Activated CD8-positive, alpha-beta memory T cell treated with anti-CD3 and anti-CD28 coated beads for 48 hours (primary cell): ENCODE measurements at places on chromosomes 7 and 10.

DNA sequence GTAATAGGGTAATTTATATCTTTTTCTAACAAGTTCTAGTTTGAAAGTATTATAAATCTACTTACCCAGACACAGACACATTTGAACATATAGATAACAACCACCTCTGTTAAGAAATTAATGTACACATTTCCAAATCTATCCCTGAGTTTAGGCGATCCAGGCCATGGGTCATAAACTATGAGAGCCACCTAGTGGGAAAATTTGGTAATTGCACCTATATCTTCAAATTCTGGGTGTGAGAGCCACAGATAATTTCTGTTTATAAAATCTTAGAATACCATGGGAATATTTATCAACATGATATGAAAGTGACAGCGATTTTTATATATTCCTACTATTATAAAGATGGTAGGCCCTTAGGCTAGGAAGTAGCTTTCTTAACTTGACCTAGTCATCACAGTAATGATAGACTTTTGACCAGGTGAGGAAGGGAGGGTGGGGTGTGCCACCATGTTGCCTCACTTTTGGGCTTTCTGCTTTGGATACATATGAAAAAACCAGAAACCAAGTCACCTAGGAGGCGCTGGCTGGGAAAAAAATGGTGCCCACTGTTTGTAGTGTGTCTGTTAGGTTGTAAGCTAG is 8.0 kb upstream of the EPHA1 start:
- no peak for DNase-seq

GRCh38 chr7:98049034-98049433 is 57.6 kb upstream of the LMTK2 start:
- DNase-seq = no peak

- DNase-seq = no peak
Measured at GRCh38 chr10:132577350-132578003, 39.9 kb downstream of the INPP5A start.

DNA sequence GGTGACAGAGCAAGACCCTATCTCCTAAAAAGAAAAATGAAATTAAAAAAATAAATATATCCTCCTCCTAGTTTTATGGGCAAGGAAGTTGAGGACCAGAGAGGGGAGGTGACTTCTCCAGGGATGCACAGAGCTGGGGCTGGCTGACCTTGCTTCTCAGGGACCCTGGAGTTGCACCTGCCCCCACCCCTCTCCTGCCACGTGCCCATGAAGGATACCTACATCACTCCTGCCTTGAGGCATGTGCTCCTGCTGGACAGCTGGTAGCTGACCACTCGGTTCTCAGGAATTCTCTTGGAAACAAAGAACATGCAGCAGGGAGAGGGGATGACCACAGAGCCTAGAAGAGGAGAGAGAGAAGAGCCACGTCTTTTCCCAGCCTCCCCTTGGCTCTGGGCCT is 522 bp downstream of the CCL24 start:
- no peak for DNase-seq

DNA sequence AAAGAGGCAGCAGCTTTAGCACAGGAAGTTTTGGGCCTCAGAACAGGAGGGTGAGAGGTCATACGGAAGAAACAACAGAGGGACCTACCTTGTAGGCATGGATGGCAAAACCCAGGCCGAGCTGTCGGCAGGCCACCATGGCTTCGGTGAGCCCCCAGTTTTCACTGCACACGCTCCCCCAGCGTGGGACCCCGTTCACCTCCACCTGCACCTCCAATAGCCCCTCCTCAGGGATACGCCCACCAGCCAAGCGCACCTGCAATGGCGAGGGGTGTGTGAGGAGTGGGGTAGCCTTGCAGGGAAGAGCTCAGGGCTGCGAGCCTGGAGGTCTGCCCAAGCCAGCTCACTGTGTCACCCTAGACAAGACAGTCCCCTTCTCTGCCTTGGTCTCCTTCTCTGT is 11.3 kb downstream of the LOXL4 start:
- DNase-seq = no peak

DNA sequence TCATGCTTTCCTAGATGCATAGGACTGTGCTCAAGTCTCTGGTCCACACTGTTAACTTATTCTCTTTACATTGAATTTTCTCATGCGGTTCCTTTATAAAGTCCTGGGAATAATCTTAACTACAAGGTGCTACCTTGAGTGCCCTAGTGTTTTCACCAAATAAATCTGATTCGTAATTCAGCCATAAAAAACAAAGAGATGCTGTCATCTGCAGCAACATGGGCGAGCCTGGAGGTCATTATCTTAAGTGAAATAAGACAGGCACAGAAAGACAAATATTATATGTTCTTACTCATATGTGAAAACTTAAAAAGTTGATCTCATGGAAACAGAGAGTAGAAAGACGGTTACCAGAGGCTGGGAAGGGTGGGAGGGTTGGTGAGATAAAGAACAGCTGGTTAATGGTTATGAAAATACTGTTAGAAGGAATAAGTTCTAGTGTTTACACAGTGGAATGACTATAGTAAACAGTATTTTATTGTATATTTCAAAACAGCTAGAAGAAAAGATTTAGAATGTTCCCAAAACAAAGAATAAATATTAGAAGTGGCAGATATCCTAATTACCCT is 38.3 kb downstream of the NT5C3A start:
- DNase-seq = no peak

- no peak for DNase-seq
Measured at GRCh38 chr10:31034098-31034909, 2.6 kb upstream of the ZNF438 start.

DNA sequence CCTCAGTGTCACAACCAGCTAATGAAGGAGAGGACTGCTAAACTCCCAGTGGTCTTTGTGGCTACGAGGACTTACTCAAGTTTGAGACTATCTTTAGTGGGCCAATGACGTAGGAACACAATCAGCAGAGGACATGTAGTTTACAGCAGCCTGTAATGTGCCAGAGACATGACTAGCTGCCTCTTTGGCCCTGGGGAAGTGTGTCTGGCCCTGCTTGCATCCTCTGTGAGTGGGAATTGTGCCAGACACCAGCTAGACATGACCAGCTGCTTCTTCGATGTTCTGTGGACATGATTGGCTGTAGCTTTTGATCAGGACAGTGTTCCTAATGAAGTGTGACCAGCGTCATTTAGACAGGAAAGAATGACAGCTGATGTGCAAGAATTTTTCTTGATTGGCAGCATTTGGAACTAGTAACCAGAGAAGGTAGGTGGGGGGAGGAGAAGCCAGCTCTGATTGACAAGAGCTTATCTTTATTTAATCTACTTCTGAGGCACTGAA is 141.7 kb downstream of the AUTS2 start:
- no peak for DNase-seq

DNA sequence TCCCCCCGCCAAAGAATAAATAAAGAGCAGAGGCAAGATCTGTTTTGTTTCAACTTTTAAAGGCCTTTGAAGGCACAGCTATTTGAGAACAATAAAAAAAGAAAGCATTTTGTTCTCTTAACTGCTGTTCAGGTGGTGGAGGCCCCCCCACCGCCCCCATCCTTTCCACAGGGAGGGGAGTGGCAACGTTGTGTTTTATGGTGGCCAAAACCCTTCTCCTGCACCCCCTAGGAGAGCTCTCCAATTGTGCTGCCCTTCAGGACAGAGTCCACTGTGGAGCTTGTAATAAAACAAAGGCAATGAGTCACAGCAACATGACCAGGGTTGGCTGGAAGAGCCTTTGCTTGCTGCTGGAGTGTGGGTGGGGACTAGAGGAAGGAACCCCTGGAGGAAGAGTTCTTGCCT is 987.9 kb downstream of the KCNMA1 start:
- no peak for DNase-seq

- DNase-seq = no peak
Measured at GRCh38 chr7:35348611-35349400, 94.9 kb upstream of the TBX20 start.

GRCh38 chr7:42628054-42628453 is 283.8 kb downstream of the C7orf25 start:
- no peak for DNase-seq

- no peak for DNase-seq
Measured at GRCh38 chr10:130968964-130969363, 342.6 kb downstream of the TCERG1L start.

- DNase-seq = no peak
Measured at GRCh38 chr10:119824299-119824698, 48.3 kb downstream of the MCMBP start.

- no peak for DNase-seq
Measured at GRCh38 chr10:27581225-27581624, 77.1 kb downstream of the RAB18 start.

DNA sequence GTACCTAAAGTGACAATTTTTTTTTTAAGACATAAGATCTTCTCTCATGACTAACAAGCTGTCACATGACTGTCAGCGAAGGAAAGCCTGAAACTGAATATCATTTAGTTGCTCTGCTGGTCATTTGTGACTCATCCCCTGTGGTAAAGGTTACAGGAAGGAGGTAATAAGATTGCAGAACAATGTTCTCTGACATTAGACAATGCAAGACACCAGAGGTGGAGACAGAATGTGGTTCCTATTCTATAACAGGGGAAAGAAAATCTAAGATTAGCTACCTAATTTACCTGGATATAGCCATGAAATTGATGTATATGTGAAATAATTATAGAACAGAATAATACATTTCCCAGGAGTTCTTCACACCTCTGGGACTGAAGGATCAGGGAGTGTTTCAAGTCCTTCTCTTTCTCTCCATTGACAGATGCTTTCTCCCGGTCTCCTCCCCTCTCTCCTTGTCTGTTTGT is 47.7 kb downstream of the LRGUK start:
- DNase-seq = no peak

- no peak for DNase-seq
Measured at GRCh38 chr7:15557686-15558085, 4.1 kb downstream of the AGMO start.

DNA sequence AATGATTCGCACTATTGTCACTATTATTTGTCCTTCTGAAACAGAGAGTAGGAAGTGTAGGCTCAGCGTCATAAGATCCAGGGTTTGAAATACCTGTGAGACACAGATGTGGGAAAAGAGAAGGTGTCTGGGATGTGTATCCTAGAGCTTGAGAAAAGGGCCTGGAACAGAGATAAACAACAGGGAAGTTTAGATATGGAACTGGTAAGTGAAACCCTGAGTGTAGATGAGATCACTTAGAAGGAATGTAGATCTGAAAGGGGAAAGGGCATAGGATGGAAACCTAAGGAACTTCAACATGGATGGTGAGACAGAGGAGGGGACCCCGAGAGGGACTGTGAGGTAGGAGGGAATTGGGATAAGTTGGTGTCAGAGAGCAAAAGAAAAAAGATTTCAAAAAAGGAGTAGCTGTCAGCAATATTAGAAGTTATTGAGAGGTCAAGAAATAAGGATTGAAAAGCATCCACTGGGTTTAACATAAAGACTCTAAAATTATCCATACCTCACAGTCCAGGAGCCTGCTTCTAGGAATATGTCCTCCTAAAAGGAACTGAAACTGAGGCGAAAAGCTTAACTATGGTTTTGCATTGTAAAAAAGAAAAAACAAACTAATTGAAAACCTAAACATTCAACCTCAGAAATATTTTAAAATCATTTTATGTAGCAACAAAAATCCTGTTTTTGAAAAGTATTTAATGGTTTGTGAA is 119.2 kb upstream of the NPVF start:
- DNase-seq = no peak

GRCh38 chr10:122029499-122030199 is 40.7 kb downstream of the TACC2 start:
- no peak for DNase-seq

DNA sequence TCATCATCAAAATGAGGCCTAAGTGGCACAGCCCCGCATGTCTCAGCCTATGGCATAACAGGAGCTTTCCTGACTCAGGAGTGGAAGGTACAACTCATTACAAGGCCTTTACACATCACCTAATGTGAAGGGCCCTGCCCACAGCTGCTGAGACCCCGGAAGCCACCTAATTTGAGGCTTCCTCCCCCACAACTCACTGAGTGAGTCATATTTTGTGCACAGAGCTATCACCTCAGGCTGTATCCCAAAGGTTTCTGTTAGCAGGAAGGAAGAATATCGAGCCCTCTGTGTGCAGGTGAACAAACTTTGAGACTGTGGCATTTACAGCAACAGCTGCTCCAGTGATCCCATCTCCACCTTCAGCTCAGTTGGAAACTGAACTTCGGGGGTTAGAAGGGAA is 20.6 kb downstream of the HTR5A start:
- DNase-seq = peak; percentile 3

DNA sequence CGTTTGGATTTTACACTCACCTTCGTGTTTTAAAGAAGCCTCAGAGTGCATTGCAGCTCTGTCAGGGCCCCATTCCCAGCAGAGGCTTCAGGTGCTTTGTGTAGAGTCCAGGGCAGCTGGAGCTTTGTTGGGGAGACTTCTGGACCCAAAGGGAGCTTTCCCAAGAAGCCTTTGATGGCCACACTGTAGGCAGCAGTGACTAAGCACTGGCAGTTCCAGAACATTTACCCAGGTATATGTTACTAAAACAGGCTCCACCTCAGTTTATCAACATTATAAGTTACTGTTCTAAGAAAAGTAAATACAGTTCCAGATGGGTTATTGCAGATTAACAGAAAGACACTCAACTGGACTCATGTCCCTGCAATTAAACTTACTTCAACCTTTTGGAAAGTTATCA is 66.8 kb downstream of the LANCL2 start:
- DNase-seq = no peak

- no peak for DNase-seq
Measured at GRCh38 chr10:52778511-52779392, 6.2 kb upstream of the MBL2 start.

- DNase-seq = no peak
Measured at GRCh38 chr7:133056370-133057238, 25.3 kb downstream of the CHCHD3 start.

DNA sequence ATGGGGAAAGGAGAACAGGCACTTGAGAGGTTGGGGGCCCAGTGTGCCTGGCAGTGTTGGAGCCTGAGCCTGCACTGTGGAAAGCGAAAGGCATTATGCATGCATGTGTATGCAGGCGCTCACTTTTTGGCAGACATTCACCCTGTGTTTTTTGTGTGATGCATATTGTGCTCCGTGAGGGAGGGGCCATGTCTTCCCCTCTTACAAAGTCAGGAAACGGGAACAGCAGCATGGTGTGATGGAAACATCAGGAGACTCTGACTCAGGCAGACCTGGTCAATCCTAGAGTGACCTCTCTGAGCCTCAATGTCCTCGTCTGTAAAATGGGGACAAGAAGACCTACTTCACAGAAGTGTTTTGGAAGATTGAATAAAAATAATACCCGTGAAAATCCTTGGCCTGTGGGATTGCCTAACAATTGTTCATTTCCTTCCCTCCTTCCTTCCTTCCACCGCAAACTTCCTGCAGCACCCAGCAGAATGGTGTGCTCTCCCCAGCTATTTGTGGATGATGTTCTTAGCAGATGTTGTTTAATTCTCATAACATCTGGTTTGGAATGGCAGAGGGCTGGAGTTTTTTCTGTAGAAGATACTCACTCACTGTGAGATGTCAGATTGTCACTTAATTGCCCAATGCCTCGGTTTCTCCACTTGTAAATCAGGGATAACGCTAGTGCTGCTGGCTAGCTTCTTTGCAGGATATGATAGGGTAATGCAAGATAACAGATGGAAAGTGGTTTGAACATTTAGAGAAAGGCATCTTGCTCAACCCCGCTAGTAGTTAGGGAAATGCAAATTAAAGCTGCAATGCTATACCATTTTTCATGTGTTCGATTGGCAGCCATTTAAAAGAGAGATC is 39.8 kb downstream of the CDH23 start:
- DNase-seq = no peak

- DNase-seq = no peak
Measured at GRCh38 chr7:98079891-98080648, 26.6 kb upstream of the LMTK2 start.
